ENCODE measurements at places on chromosomes 4 and X. TPM values are rescaled to one million over a fixed set of nuclear protein-coding genes. Genes with fewer than 3 reads are reported as not detected.

The MORC4 gene
- total RNA-seq: 31.1 TPM

DNA sequence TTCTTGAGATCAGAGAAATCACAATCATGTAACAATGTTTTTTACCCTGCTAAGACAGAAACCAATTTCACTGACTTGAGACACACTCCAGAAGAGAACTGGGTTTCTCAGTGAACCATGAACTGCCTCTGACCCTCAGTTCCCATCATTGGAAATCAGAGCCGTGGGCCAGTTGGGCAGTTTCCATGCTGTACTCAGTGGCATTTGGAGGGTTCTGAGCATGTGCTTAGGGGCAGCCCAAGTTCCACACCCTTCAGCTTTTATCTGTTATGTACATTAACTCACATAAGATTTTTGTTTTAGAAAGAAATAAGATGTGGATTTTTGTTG lies 77.9 kb downstream of the BTC start:
- no peak for DNase-seq
- no peak overlapping the region for H3K27ac ChIP-seq
- H3K27me3 ChIP-seq: peaks cover 18% of the 10 kb centered on the region
- no peak overlapping the region for H3K4me3 ChIP-seq
- no peaks in the 10 kb centered on the region for H3K4me1 ChIP-seq

DNA sequence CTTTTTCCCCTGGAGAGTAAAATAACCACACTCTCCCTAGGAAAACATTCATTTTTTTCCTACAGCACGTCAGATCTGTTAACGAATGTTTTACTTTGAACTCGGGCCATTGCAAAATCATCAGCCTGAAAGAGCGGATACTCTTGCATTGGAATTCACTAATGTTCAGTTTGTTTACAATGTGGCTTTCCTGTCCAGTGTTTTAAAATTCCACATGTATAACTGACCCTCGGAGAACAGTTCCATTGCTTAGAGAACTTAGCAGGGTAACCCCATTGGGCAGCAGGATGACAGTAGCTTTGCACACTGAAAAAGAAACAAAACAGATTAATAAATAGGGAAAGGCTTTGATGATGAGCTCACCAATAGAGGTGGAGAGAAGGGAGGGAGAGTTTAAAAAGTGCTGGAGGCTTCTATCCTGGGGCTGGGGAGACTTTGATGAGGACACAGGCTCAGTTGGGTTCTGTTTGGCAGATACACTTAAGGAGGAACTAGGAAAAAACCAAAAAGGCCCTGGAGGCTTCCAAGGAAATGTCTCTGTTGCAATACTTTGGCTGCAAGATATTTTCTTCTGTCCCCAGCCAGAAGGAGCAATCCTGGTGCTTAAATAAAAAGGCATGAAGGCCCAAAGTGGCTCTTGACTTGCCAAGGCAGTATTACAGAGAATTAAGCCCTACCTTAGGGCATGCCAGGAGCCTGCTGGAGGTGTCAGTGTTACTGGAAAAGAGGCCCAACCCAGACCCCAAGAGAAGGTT lies 143.1 kb downstream of the ARSF start:
- no peaks in the 10 kb centered on the region for H3K36me3 ChIP-seq
- no peaks in the 10 kb centered on the region for H3K27me3 ChIP-seq
- H3K4me1 ChIP-seq: no peaks in the 10 kb centered on the region

GRCh38 chr4:161167539-161167938 lies 996.3 kb downstream of the FSTL5 start:
- no peak for DNase-seq
- H3K27ac ChIP-seq: no peak overlapping the region
- H3K36me3 ChIP-seq: no peaks in the 10 kb centered on the region
- no peaks in the 10 kb centered on the region for H3K27me3 ChIP-seq
- no peaks in the 10 kb centered on the region for H3K4me1 ChIP-seq

- no peak overlapping the region for H3K27ac ChIP-seq
- H3K4me3 ChIP-seq: no peak overlapping the region
- no peaks in the 10 kb centered on the region for H3K27me3 ChIP-seq
- H3K4me1 ChIP-seq: no peaks in the 10 kb centered on the region
These were observed 49.8 kb upstream of the PRSS48 start for GRCh38 chr4:151227172-151227571.

- no peaks in the 10 kb centered on the region for H3K27me3 ChIP-seq
- no peaks in the 10 kb centered on the region for H3K36me3 ChIP-seq
- DNase-seq: peak; percentile 24
- H3K4me1 ChIP-seq: peaks cover 22% of the 10 kb centered on the region
These were observed 77.0 kb downstream of the COQ2 start for GRCh38 chr4:83207497-83208101.

The MGARP gene
- not detected for total RNA-seq

DNA sequence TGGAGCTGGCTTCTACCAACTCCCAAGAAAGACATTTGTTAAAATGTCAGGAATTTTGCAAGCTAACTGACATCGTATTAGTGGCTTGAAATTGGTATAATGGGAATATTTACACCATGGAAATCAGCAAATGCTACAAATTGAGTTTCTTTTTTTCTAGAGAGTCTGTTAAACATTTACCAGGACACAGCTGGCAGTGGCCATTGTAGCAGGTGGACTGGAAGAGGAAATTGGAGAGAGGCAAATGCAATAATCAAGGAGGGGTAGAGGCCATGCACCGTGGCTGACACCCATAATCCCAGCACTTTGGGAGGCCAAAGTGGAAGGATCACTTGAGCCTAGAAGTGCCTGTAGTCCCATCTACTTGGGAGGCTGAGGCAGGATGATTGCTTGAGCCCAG lies 32.9 kb upstream of the TSR2 start:
- H3K27me3 ChIP-seq: no peaks in the 10 kb centered on the region
- no peak for DNase-seq
- no peak overlapping the region for H3K27ac ChIP-seq

GRCh38 chrX:24774650-24775049 lies 80.9 kb downstream of the POLA1 start:
- H3K27me3 ChIP-seq: no peaks in the 10 kb centered on the region
- H3K4me1 ChIP-seq: no peaks in the 10 kb centered on the region
- H3K36me3 ChIP-seq: no peaks in the 10 kb centered on the region
- no peak for DNase-seq
- no peak overlapping the region for H3K27ac ChIP-seq
- H3K4me3 ChIP-seq: no peak overlapping the region

DNA sequence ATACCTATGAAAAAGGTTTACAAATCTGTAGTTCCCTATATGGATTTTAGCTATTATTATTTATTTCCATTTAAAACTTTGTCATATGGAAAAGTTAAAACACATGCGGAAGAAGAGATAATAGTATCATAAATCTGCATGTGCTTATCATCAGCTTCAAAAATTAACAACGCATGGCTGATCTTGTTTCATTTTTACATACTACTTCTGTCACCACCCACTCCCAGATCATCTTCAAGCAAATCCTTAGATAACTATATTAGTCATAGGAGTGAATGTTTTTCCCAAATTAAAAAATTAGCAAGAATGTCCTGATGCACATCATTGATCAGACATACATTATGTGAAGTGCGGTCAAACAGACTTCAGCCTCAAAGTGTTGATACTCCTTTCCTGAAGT lies 24.6 kb upstream of the MOB1B start:
- H3K36me3 ChIP-seq: no peaks in the 10 kb centered on the region
- DNase-seq: no peak
- no peaks in the 10 kb centered on the region for H3K27me3 ChIP-seq
- no peaks in the 10 kb centered on the region for H3K4me1 ChIP-seq
- no peak overlapping the region for H3K27ac ChIP-seq

DNA sequence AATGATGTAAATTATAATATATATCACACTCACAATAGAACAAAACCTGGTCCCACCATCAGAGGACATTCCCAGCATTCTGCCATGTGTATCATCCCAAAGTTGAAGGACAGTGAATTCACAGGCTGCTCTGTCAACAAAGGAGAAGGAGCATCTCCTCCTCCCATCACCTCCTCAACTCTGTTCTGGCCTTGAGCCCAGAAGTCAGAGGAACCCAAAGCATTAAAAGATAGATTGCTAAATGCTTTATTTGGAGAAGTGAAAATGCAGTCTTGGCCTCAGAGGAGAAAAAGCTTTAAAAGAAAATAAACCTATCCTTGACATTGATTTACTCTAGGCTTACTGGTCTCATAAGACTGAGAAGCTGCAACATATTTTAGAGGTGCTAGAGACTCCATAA lies 268.8 kb upstream of the RASGEF1B start:
- DNase-seq: no peak
- no peak overlapping the region for H3K4me3 ChIP-seq

The ARX gene
- not detected for total RNA-seq

DNA sequence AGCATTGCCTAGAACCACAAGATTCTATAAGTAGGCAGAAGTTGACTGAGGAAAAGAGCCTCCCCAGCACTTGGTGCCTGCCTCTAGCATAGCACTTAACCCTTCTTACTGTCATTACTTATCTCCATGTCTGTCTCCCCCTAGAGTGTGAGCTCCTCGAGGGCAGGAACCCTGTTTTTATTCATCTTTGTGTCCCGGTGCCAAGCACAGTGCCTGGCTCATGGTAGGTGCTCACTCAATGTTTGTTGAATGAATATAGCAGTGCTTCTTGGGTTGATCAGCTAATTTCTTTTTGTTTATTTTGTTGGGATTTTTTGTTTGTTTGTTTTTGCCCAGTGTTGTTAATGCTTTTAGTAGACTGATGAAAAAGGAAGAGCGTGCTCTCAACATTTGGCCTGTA lies 30.3 kb downstream of the KLF3 start:
- no peaks in the 10 kb centered on the region for H3K27me3 ChIP-seq
- no peak for DNase-seq
- no peak overlapping the region for H3K4me3 ChIP-seq
- H3K27ac ChIP-seq: peak overlapping the region; percentile 72
- peaks cover 65% of the 10 kb centered on the region for H3K36me3 ChIP-seq
- peaks cover 19% of the 10 kb centered on the region for H3K4me1 ChIP-seq

DNA sequence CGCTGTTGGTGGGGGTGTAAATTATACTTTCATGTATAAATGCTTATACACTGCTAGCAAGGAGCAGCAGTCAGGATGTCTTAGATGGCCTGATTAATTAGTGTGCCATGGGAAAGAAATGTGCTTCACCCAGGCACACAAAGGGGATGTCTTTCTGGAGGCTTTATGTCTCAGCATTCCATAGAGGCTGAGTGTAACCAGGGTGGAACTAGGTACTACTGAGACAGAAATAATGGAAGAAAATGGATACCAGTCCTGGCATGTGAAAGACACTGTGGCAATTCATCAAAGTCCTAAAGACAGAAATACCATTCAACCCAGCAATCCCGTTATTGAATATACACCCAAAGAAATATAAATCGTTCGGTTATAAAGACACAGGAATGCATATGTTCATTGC lies 52.5 kb downstream of the PF4 start:
- H3K27me3 ChIP-seq: no peaks in the 10 kb centered on the region
- no peaks in the 10 kb centered on the region for H3K36me3 ChIP-seq
- DNase-seq: no peak
- peaks cover 7% of the 10 kb centered on the region for H3K4me1 ChIP-seq

- DNase-seq: no peak
- H3K4me1 ChIP-seq: no peaks in the 10 kb centered on the region
- H3K4me3 ChIP-seq: no peak overlapping the region
These were observed 607.9 kb downstream of the GLUD2 start for GRCh38 chrX:121655276-121655675.

DNA sequence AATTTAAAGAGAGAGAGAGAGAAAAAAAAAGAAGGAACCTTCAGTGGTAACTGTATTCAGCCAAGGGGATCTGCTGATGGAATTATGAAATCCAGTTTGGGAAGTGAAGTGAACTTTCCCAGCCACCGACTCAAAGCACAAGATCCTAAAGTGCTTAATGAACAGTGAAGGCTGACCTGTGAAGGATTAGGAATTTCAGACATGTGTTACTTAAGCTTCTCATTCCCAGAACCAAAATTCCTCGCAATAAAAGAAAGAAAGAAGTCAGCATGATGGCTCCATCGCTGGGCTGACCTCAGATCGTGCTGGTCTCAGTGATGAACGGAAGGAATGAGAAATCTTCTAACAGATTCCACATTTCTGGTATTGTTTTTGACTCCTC lies 135.2 kb downstream of the ARSF start:
- no peak overlapping the region for H3K4me3 ChIP-seq
- no peaks in the 10 kb centered on the region for H3K36me3 ChIP-seq
- H3K27me3 ChIP-seq: no peaks in the 10 kb centered on the region

Data from Calu3 (cell line).